ENCODE measurements at places on chromosomes 16 and 17.

- no peak for DNase-seq
Observed at GRCh38 chr17:42509841-42510240, 26.2 kb upstream of the NAGLU start.

DNA sequence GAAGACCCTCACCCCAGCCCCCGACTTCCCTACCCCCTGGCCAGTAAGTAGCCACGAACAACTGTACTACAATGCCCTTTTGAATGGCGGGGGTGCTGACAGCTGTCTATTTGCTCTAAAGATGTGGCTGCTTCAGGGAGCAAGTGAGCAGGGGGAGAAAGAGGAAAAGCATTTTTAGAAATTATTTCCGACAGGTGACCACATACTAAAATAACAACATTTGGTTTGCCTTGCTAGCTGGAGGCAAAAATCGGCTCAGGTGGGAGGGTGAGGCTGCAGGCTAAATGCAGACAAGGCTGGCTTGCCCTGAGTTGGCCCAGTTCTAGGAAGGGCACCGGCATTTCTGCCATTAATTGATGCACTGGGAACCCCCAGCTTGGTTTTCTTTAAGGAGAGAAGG is 188.5 kb downstream of the XYLT1 start:
- no peak for DNase-seq

DNA sequence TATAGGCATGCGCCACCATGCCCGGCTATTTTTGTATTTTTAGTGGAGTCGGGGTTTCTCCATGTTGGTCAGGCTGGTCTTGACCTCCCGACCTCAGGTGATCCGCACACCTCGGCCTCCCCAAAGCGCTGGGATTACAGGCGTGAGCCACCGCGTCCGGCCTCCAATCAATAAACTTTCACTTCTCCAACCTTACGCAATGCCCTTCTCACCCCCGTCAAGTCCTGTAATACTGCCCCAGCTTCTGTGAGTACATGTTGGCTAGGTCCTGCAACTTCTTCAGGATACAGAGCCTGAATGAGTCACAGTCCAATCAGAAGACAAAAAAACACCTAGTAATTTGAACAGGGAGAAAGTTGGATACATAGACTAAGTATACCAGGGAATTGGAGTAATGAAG is 47.1 kb upstream of the PHOSPHO1 start:
- no peak for DNase-seq

DNA sequence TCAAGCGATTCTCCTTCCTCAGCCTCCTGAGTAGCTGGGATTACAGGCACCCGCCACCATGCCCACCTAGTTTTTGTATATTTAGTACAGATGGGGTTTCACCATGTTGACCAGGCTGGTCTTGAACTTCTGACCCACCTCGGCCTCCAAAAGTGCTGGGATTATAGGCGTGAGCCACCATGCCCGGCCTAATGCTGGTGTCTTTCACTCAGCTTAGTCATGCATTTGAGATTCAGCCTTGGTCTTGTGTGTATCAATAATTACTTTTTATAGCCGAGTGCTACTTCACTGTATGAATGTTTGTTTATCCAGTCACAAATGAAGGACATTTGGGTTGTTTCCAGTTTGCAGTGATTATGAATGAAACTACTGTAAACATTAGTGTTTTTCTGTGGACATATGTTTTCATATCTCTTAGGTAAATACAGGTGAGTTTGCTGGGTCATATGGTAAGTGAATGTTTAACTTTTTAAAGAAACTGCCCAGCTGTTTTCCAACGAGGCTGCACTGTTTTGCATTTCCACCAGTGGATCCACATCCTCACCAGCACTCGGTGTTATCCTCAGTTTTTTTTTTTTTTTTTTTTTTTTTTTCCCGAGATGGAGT is 11.0 kb upstream of the PLCG2 start:
- no peak for DNase-seq

GRCh38 chr17:39664581-39665561 is at the start of gene TCAP:
Gene TCAP (plus strand): TSS chr17:39665349. CDS start chr17:39665360, 11 bp downstream.
- DNase-seq = no peak

GRCh38 chr17:21297597-21297996 is 13.1 kb downstream of the MAP2K3 start:
- DNase-seq = no peak

All from NCI-H524 (cell line).